ENCODE measurements at places on chromosomes 13 and 19.

GRCh38 chr19:33507021-33507956 is 14.3 kb downstream of the PEPD start:
- no peak for DNase-seq

DNA sequence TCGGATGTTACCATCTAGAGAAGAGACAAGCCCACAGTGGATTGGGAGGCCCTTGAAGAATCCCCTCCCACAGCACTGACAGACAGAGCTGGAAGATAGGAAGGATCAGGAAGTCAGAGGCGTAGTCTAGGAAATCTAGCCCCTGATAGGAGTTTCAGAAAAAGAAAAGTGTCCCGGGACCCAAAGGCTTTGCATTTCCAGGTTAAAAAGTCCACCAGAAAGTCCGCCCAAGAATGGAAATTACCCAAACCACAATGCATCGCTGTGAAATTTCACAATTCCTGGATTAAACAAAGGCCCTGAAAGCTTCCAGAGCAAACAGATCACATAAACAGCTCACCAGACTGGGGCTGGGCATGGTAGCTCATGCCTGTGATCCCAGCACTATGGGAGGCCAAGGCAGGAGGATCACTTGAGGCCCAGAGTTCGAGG is 146.9 kb downstream of the KDM4B start:
- no peak for DNase-seq

DNA sequence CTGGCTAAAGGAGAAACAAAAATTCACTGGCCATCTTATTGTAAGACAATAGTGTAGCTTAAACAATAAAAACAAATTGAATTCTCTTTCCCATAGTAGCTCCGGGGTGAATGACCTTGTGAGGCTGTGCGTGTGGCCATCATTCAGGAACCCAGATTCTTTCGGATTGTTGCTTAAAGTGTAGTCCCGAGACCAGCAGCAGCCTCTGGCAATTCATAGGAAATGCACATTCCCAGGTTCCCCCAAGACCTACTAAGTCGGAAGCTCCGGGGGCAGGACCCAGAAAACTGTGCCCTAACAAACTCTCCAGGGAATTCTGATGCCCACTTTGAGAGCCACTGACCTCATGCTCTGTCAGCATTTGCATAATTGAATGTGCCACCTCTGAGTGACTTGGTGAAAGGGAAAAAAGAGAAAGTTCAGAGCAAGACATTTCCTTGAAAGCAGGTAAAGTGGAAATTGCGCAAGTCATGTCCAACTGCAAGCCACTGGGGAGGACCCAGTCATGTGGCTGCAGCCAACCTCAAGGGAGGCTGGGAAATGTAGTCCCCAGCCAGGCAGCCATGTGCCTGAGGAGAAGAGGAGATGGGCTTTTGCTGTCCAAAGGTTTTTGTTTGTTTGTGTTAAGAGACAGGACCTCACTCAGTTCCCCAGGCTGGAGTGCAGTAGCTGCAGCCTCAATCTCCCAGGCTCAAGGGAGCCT is 50.7 kb upstream of the PNMA8B start:
- no peak for DNase-seq

DNA sequence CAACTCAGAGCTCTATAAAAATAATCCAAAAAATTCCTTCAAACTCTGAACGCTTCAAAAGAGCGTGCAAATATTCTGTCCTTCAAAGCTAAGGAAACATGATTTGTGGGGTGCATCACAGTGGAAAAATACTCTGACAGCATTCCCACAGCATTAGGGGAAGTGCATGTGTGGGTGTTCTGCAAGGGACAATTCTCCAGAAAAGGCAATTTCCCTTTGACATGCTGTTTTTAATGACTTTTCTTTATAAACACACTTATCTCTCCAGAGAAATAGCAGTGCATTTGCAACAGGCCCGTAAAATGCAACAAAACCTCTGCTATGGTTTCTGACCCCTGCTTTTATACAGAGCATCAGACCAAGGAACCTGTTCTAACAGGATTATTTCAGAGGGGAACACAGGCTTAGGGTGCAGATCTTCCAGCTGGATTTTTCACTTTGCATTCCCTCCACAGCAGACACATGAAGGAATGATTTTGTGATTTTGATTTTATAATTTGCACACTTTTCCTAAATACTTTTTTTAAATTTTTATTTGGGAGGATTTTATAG is 42.6 kb downstream of the KL start:
- DNase-seq = no peak

DNA sequence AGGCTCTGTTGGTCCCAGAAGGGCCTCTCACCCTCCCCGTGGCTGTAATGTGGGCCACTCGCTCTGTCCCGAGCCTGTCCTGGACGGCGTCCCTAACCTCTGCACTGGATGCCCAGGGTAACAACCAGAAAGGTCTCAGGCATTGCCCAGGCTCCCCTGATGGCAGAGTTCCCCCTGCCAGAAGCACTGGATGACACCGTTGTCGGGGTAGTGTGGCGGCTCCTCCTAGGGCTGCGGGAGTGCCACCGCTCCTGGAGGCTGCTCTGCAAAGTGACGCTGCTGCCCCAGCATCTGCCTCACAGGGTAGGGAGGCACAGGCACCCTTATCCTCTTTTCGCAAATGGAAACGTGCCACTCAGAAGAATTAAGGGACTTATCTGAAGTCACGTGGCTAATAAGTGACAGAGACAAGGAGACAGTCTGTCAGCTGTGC is 32.0 kb downstream of the MPHOSPH8 start:
- no peak for DNase-seq

- DNase-seq = no peak
These were observed 4.8 kb upstream of the LGALS7B start for GRCh38 chr19:38784224-38784623.

DNA sequence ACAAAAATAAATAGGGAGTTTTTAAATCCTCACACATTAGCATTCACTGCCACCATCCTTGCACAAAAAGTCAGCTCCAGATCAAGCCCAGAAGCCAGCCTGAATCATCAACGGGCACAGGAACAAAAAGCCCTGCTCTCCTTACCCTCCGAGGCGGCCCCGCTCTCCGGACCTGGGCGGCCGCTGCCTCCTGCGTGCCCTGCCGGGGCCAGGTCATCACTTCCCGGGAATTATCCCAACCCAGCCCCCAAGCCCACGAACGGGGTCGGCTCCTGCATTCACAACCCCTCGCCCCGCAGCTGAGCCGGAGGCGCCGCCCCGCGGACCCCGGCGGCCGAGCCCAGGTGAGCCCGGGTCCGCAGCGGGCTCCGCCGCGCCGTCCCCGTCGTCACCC is 754 bp downstream of the DNAJB1 start:
- no peak for DNase-seq

GRCh38 chr13:72960541-72960940 is 98.3 kb upstream of the KLF5 start:
- no peak for DNase-seq

DNA sequence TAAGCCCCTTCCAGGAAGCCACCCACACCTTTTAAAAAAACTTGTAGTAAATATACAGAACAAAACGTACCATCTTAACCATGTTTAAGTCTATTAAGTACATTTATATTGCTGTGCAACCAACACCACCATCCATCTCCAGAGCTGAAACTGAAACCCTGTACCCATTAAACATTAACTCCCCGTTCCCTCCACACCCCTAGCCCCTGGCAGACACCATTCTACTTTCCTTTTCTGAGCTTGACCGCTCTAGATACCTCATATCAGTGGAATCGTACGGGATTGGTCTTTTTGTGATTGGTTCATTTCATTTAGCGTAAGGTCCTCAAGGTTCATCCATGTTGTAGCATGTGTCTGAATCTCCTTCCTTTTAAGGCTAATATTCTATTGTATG is 13.0 kb upstream of the SPATA13 start:
- DNase-seq = no peak

DNA sequence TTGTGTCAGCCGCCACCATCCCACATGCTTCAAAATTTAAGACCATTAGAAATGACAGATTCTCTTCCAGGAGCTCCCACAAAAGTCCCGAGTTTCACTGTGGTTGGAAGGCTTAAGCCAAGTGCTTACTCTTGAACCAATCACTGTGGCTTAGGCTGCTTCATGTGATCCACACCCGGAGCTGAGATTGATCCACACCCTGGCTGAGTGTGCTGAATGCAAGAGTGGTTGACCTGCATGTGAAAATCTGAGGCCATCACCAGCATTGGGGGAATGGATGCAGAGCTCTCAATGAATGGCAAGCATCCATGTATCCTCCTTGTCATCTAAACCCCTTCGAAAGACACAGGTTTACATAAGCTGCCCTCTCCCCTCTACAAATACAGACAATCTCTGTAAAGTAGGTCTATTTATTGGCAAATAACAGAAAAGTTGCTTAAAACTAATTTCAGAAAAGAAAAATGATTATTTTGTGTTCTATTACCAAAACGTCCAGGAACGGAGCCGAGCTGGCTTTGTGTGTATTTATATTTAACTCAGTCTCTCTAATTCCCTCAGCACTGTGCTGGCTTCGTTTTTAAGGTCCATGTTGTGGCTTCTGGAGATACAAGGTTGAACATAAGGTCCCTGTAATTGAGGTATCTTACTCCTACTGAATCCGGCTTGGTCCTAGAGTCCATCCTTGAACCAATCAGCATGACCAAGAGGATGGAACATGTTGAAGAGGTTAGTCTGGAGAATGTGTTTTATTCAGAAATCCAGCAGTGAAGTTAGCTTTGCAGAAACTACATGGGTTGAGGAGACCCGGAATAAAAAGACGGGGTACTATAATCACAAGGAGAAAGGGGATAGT is 332.4 kb downstream of the LIG4 start:
- no peak for DNase-seq

DNA sequence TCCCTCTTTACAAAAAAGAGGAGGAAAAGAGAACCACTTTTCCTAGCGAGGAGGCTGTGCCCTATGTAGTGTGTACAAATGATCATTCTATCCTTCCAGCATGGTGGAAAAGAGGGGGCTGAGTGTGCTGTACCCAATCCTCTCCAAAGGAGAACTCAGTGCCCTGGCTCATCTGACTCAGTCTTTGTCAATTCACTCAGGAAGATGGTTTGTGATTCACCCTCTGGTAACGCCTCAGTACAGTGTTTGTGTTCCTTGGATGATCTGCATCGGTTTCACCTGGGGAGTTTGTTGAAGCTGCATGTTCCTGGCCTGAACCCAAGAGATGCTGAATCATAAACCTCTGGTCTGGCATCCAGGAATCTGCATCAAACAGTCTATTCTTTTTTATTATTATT is 18.3 kb upstream of the ENOX1 start:
- DNase-seq = no peak

DNA sequence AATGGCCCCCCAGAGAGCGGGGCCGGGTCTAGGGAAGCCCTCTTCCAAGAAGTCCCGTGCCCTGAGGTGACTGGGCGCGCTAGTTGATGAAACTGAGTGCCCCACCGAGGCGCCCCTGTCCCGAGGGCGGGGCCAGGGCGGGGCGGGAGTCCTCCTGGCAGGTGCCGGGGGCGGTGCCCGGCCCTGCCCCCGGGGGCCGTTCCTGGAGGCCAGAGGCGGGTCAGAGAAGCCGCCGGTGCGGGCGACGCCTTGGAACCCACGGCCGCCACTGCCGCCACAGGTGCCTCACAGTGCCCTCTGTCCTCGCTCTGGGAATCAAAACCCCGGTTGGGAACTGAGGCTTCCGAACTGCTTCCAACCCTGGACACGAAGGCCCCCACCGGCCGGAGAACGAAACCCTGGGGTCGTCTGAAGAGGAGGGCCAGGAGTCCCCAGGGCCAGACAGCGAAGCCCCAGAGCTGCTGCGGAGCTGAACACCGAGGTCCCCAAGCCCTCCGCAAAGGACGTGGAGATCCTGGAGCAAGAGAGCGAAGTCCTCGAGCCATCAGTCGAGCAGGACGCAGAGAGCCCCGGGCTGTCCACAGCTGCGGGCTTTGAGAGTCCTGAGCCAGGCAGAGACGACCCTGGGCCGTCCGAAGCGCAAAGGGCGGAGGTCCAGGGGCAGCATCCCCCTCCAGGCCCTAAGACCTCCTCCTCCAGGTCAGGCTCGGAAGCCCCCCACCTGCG is at the start of gene MISP3:
Gene MISP3 (plus strand): TSS at position 252 of the 726 bp plus-strand sequence. CDS start 524 bp downstream, outside the sequence.
- peak; percentile 47 for DNase-seq

DNA sequence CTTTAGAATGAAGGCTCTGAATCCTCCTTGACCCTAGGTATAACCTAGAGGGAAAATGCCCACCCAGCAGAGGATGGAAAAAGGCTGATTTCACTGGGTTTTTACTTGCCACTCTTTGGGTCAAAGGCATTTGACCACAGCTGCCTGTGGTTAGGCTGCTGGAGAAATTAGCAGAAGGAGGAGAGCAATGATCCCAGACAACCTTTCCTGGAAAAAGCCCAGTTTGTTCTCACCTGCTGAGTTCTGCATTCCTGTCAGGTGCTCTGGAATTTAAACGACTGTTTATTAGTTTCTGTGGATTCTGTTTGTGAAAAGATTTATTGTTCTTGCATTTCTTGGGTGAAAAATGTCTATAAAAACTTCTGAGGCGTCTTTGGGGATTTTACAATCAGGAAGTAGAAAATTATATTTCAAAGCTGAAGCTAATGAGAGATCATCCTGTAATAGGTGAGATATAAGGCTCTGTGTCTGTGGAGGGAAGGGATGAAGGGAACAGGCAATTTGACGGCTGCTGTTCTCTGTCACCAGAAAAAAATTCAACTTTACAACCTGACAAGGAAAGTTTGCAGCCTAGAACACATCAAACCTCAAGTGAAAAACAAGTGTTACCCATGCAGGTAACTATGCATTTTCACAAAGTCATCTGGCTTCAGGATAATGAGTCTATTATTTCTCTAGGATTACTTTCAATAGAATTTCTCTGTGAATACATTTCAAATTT is 519.7 kb downstream of the DIAPH3 start:
- DNase-seq = no peak

- no peak for DNase-seq
These were observed 30.2 kb upstream of the TFDP1 start for GRCh38 chr13:113554333-113554700.

GRCh38 chr13:33751151-33751550 is 66.8 kb upstream of the RFC3 start:
- no peak for DNase-seq

- peak; percentile 29 for DNase-seq
These were observed 26.0 kb downstream of the TM9SF2 start for GRCh38 chr13:99527301-99527700.

DNA sequence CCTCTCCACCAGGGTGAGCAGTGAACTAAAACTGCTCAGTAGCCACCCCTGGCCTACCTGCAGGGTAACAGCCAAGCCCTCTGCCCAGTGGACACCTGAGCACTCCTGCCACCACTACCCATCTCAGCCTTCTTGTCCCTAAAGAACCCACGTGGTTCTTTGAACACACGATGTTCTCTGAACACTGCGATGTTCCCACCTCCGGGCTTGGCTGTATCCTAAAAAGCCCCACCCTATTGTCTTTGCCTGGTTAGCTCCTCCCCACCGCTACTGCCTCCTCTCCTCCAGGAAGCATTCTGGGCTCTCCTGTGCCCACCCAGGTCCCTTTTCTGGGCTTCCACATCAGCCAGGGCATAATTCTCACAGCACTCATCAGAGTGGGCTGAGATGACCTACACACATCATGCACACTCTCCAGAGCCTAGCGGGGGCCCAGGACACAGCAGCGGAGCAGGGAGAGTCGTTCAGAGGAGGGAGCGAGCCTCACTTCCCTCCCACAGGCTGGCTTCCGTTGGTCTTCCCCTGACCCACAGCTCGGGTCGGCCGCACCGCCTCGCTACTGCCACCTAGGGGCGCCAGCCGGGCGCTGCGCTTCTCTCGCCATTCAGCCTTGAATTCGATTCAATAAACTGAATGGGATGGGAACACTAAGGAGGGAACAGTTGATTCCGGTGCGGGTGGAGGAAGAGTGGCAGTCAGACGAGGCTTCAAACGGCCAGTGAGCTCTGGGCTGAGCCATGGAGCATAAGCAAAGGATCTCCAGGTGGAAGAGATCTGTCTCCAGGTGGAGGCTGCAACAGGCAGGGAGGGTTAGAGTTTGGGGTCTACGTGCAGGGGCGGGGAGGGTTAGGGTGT is 3.2 kb downstream of the ELAVL1 start:
- DNase-seq = peak; percentile 74

Data from CD4-positive, alpha-beta T cell treated with Interleukin-6 for 4 hours (primary cell).